ENCODE measurements at places on chromosomes 6 and 20.

DNA sequence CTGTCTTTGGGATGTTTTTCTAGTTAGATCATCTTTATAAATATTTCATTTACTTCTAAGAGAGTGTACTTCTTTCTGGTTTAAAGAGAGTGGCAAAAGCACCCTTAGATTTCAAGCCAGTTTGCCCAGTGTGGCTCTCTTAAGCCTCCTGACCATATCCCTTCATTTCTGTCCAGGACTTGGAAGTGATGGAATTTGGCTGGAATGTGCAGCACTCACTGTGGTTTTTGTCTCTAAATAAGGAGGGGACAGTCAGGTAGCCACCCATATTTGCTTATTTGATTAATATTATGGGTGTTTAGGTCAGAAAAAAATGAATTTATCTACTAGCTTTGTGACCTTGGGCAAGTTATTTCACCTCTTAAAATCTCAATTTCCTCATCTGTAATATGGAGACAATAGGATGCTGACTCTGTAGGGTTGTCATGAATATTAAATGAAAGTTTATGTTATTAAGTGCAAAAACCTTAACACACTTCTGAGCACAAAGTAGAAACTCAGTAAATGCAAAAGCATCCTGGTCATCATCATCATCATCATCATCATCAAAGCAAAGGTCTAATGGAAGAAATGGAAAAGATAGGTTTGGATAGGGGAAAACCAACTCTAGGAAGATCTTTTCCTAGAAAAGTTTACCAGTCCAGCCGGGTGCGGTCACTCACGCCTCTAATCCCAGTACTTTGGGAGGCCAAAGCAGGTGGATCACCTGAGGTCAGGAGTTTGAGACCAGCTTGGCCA lies 3.1 kb downstream of the CRYBG1 start:
- DNase-seq: no peak

GRCh38 chr20:53736122-53736756 lies 142.6 kb upstream of the ZNF217 start:
- DNase-seq: no peak

DNA sequence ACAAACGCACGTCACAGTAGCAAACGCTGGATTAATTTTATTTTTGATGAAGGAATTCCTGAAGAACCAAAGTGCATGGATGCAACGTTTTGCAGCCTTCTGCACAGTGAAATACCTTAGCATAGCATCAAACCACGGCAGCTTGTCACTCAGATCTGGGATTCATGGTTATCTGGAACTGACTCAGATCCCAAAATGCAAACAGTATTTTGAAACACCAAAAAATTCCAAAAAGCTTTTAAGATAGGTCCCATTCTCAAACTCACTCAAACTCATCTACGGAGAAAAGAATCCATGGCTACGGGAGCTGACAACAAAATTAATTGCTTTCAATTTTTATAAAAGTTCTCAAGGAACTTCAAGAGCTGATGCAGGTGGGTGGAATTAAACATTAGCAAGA lies 116.2 kb upstream of the SALL4 start:
- no peak for DNase-seq

GRCh38 chr6:83314693-83315092 lies 116.2 kb downstream of the ME1 start:
- peak; percentile 11 for DNase-seq

GRCh38 chr20:59143326-59143725 lies 20.3 kb upstream of the ZNF831 start:
- DNase-seq: no peak

DNA sequence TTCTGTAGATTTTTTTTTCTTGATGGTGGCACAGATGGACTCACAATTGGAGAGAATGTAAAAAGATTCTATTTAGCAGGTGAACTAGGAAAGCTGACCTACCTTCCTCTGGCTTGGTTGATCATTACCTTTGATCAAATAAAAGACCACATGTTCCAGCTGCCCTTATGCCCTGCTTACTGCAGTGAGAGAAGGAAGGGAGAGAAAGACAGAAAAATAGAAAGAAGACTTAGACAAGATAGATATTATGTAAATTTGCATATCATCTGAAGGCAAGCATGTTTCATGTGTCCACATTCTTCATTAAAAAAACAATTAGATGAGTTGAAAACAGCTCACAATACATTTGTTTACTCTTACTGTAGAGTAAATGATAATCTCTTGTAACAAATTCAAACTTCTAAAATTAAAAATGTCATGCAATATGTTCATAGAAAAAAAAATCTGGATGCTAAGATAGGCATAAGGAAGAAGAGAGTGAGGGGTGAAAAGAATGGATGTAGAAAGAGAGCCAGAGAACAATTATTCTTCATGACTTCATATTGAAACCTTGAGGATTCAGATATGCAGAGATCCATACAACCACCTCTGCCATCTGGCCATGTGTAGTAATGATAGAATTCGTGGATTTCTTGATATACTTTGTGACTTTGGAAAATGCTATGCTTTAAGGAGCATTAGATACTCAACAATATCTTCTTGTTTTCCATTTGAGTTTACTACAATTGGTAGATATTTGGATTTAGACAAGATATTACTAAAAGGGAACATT lies 71.7 kb downstream of the RFX6 start:
- DNase-seq: no peak

GRCh38 chr6:8627085-8627861 lies 191.9 kb upstream of the SLC35B3 start:
- DNase-seq: no peak

GRCh38 chr6:159094444-159095252 lies 49.9 kb upstream of the TAGAP start:
- peak; percentile 44 for DNase-seq

Data from activated CD4-positive, alpha-beta T cell treated with anti-CD3 and anti-CD28 coated beads, Interleukin-2, amount 50 U/mL, for 16 hours (primary cell).